ENCODE measurements at places on chromosomes 5 and 9.

- no peak for DNase-seq
These were observed 17.3 kb downstream of the VCAN start for GRCh38 chr5:83488821-83489220.

DNA sequence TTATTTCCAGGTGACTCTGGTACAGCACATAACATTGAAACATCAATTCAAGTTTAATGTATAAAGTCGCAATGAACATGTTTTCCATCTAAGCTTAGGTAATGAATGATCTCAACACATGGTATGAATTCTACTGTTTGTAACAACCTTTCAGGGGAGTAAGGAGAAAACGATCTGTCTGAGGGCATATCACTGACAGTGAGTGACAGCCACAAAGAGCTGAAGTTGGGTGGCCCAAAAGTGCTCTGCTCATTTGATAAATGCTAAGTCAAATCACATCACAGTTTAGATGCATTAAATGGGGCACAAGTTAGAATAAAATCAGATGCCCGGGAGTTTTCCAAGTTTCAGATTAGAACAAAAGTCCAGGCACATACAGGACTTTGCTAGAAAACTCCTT lies 1.2 kb downstream of the FANCC start:
- no peak for DNase-seq

DNA sequence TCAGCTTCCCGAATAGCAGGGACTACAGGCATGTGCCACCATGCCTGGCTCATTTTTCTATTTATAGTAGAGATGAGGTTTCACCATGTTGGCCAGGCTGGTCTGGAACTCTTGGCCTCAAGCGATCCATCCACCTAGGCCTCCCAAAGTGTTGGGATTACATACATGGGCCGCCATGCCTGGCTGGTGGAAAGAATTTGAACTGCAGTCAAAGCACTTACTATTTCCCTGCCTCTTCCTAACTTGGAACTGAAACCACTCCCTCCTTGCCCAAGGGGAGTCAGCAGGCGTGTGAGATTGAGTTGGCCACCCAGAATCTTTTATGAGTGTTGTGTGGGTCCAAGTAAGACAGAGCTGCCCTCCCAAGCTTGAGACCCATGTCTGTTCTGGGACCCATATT lies 86.1 kb upstream of the PTPN3 start:
- no peak for DNase-seq

- DNase-seq, result no peak
These were observed 113.5 kb downstream of the RORB start for GRCh38 chr9:74610523-74611061.

DNA sequence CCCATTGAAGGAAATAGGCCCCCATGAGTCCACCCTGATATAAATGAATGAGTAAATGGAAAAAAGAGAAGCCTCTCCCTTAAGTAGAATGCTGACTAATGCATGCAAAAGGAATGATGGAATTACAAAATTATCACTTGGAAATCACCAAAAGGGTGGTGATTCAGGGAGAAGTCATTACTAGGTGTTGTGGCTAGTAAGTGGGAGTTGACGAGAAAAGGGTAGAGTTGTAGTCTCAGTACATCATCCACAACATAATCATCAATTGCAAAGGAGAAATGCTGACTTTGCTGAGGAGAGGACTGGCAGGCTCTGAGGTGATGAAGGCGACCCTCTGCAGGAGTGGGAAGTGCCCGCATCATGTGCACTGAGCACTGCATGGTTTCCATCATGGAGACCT lies 201.5 kb upstream of the S1PR3 start:
- DNase-seq, result no peak

DNA sequence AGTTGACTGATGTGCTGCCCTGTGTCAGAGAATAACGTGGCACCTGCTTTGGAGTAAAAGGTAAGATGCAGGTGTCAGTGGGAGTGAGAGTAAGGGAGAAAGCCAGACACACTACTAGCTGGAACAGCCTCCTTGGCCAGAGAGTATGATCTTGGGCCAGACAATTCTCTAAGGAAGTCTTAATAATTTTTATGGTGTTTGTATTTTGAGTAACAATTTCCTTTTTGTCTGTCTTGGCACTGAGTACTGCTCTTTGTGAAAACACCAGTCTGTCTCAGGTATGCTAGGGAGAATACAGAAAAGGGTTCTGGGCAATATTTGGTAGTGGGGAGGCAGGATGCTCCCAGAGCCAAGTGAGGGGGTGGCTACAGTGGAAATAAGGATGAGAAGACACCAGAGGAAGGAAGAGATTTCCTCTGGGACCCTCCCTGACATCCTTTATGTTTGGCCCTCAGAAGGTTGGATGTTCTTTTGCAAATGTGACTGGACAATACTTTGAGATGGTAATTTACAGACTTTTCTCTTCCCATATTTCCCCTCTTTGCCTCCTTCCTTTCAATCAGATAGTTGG lies 20.6 kb upstream of the PRDM6 start:
- no peak for DNase-seq

- DNase-seq, result no peak
These were observed 310.5 kb downstream of the DMAC1 start for GRCh38 chr9:7489036-7489435.

- DNase-seq, result no peak
These were observed 74.0 kb downstream of the MRPS27 start for GRCh38 chr5:72245951-72246532.

Data from CD8-positive, alpha-beta T cell (primary cell).